IMR-90 (cell line): ENCODE measurements at places on chromosomes 5 and 9. TPM values are rescaled to one million over a fixed set of nuclear protein-coding genes. Genes with fewer than 3 reads are reported as not detected.

TMEM203 gene
- 18.8 and 20.8 TPM in 2 replicates for total RNA-seq

ACSL6 gene
- not detected in 2 replicates for total RNA-seq

WNT8A gene
- total RNA-seq = not detected in 2 replicates

SPINK6 gene
- total RNA-seq = not detected in 2 replicates

DNA sequence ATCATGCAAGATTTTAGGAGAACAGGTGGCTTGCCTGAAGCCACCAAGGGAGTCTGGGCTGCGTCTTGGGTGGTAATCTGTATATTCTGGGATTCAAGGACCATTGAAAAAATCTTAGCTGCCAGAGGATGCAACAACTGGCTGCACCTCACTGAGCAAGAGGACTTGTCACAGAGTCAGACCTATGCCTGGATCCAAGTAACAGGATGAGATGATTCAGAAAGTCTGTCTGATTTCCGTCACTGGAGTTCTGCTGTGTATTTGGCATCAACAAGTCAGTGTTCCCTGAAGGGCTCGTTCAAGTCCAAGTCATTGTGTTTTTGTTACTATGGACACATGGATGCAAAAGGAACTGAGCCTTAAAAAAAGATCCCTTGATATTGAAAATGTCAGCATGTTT, 37.8 kb upstream of the CARTPT start:
- DNase-seq = no peak

DNA sequence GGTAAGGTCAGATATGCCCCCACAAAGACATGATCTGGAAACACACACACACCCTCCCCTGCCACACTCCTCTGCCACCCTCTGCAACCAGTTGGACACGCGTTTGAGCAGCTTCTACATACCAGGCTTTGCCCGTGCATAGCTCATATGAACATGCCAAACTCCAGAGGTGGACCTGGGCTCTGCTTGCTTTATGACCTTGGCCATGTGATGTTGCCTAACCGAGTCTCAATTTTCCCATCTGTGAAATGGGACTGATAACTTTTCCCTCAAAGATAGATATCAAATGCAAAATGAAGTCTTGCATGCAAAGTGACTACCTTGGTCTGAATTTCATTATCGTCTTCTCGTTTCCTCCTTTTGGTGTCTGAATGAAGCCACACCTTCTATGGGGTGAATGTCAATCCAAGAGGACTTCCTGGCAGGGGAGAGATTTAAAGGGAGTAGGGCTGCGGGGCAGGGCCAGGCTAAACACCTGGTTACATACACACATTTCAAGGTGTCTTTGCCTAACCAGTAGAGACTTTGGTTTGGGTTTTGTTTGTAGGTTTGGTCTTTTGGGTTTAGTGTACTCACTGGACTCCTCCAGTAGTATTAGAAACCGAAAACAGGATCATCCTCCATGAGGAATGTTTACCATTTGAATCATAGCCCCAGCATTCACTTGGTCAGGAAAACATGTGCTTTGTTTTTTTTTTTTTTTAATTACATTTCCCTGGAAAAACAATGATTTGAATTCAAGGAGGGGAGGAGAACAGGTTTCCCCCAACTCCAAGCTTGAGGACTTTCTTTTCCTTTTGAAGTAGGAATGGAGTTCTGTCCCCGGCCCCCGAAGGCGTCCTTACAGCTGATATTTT, 63.2 kb downstream of the COL27A1 start:
- DNase-seq = peak; percentile 57

GRCh38 chr9:126849591-126850225, 10.7 kb upstream of the ZBTB34 start:
- DNase-seq = no peak

DNA sequence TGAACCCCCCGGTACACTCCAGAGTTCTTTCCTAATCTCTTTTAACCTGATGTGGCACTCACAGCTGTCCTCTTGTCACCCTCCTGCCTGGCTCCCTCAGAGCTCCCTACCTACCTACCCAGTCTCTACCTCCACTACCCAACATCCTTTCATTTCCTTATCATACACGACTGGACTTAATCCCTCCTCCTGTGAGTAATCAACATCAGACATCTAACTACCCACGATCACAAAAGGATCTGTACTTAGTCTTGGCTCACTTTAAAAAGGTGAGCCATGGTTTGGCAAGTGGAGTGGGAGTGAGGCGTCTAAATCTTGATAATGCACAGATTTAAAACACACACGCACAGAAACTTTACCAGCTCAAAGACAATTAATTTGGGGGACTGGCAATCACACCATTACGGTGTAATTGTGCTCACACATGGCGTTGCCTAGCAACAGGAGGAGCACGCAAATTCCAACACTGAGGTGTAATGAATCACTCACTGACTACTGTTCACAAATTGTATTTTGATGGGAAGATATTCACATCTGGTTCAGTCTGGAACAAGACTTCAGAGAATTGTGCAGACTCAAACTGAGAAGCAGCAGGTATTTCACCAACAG, 235.9 kb downstream of the EPB41L4A start:
- no peak for DNase-seq

- DNase-seq = no peak
Observed at GRCh38 chr5:90514520-90514919, 14.9 kb downstream of the LYSMD3 start.

GRCh38 chr5:54547711-54548250, 30.2 kb downstream of the SNX18 start:
- DNase-seq = peak; percentile 90

DNA sequence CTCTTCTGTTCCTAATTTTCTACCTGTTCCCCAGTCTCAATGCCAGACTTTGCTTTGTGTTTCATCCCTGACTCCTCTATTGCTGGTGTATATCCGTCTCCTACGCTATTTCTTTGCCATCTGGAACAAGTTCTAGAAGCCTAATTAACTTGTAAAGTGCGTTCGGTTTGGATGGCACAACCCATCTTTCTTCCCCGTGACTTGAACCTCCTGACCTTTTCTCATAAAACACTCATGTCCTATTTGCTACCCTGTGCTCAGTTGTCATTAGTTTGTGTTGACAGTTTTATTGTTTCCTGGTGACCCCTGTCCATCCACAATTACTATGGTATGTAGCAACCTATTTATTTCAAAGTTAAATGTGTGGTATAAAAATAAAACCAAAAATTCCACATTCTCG, 323.5 kb downstream of the TLE4 start:
- no peak for DNase-seq

DNA sequence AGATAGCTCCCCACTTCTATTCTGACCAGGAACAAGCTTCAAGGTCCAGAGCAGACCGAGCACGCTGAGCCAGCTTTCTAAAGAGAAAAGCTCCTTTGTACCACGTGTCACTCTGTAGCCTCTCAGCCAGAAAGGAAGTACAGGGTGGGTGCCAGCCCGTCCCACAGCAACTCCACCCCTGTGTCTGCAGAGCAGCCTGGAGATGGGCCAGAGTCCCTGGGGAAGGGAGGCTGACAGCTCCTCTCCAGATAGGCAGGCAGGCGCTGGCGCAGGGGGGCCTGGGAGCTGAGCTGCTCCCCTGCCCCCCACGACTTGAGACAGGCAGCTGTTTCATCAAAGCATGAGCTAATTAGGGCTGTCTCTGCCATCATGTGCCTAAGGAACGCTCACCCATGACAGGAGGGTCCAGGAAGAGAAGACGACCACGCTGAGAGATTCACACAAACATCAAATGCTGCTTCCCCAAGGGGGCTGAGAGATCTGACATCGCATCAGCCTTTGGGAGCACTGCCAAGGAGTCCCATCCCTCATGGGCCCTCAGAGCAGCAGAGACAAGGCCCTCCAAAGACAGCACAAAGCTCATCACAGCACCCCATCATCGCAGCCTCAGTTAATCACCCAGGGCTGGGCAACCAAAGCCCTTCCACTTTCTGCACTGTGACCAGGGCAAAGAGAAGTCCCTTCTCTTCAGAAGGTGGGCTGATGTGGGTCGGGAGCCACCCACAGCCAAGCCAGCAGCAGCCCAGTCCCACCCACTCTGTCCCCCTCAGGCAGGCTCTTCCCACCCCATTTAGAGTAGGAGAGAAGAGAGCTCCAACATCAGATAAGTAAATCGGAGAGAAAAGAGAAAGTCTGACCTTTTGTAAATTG, 78.5 kb upstream of the LRRTM2 start:
- DNase-seq = peak; percentile 54

DNA sequence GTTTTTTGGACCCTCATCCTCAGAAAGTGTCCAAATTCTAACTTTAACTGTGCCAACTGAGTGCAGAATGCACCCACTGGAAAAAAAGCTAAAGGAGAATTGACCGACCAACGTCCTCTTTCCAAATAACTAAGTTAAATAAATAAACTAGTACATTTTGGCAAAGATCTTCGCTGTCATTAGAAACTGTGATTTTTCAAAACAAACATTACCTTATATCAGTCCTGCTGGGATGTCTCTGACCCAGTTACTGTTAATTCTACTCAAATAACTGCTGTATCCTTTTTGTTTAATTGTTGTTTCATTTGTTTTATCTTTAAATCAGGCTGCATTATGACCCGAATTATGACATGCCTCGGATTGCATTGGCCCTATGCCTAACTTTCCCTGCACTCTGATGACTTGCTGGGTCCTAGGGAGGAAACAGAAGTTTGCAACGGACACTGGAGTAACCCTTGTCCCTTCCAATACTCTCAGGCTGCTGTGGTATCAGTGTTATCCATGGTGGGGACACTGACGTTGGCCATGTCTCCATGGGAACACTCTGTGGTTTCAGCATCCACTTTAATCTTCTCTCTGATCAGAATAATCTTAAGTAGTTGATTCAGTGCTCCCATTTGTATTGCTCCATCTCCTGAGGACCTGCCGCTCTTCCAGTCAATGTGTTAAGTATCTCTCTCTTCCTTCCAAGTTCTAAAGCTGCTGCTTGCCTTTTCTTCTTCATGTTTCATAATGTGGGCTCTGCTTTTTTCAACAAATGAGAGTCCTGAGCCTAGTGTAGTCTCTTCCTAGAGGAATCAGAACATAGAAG, 11.1 kb upstream of the IFNA5 start:
- DNase-seq = no peak

- no peak for DNase-seq
Observed at GRCh38 chr5:129906177-129906887, 2.1 kb downstream of the CHSY3 start.

GRCh38 chr9:123353041-123353440, 3.0 kb upstream of the CRB2 start:
- DNase-seq = no peak

GRCh38 chr5:123754908-123755307, 242.9 kb downstream of the CSNK1G3 start:
- DNase-seq = peak; percentile 34

DNA sequence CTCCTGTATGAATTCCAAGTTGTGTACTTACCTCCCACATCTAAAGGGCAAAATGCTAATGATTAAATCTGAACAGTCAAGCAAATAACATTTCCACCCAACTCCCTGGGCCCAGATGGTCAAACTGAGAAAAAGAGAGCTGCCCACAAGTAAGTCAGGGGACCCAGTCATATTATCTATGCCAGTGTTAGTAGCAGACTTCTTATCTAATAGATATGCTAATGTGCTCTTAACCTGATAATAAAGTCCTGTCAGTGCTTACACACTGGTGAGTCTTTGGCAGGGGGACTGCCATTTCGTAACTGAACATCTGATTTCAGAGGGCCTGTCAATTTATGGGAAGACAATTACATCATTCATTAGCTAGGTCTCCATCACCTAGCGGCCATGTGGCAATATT, 292.3 kb upstream of the WWC1 start:
- DNase-seq = no peak

GRCh38 chr9:90726215-90726614, 75.4 kb upstream of the SYK start:
- no peak for DNase-seq

GRCh38 chr9:88256216-88256615, 117.9 kb upstream of the SPATA31C2 start:
- no peak for DNase-seq

- DNase-seq = peak; percentile 47
Observed at GRCh38 chr9:26159575-26160392, 481.5 kb upstream of the TUSC1 start.

DNA sequence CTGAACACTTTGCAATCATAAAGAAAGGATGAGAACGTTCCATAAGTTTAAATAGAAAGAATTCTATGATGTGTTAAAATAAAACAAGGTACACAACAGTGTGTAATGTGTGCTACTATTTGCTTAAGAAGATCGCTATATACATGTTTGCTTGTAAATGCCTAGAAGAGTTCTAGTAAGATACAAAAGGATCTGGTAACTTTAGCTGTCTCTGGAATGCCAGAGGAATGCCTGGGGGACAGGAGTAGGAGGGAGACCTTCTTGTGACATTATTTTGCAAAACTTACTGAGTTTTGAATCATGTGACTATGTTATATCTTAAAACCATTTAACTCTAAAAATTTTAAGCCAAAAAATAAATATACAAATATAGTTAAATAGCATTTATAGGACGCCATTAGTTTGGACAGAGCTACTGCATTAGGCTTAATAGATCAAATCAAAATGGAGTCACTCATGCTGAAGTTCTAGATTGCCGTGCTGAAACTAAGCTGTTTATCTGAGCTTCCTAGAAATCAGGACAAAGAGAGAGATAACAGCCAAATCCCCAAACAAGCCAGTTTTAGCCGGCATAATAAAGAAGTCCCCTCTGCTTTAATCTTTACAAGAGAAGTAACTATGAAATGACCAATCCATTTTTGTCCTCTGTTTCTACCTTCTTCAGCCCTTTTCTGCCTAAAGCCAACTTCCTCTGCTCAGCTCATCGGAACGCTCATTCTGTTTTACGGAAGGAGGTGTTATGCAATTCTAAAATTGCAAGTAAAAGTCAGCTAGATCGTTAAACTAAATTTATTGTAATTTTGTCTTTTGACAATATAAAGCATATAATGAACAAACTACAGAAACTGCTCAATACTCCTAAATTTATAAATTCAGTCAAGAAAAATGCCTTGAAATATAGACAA, 44.8 kb downstream of the LIX1 start:
- no peak for DNase-seq
